ENCODE measurements at places on chromosomes 6 and 20.

- no peak for DNase-seq
These were observed 223.3 kb downstream of the TMEM242 start for GRCh38 chr6:157099912-157100593.

DNA sequence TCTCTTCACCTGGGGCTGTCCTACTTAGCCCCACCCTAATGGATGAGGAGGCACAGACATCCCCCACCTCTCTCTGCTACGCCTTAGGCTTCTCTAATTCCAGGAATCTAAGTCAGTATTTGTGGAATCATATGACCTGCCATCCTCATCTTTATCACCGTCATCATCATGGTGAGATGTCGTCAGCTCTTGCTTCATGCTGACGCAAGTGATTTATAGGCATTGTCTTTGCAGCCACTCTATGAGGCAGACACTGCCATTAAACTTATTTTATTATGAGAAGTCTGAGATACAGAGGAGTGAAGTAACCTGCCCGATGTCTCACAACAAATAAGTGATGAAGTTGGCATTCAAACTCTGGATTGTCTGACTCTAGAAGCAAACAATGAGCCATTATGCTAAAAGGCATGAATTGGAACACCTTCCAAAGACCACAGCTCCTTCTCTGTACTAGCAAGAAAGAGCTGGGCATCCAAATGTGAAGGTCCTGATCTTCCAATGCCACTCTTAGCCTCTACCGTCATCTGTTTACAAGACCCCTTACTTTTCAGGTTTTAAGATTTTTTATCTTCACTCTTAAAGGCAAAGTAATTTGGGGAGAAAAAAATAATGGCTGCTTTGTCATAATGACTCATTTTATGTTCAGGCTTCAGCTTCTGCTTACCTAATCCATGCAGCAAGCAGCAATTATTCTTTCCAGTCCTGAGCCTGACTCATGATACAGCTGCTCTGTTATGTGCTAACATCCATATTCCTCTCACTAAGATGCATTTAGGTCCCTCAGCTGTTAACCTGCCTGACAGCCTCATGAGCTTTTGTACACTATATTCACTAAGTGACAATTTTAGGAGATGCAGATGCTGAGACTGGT, 113.7 kb upstream of the BCLAF1 start:
- no peak for DNase-seq

DNA sequence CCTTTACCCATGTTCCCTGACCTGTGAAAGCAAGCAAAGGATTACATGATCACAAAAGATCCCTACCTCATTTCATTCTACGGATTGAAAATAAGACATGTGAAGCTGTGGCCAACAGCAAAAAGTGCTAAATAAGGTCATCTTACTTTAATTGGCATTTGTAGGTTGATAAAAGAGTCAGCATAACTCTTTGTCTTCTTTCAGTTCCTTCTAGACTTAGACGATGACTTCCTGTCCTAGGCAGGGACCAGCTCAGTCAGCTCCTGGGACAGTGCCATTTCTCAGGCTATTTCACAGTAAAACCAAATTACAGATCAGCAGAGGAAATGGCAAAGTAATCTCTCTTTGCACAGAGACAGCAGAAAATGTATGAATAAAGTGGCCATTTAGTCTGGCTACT, 480.7 kb downstream of the RFPL4B start:
- peak; percentile 20 for DNase-seq

DNA sequence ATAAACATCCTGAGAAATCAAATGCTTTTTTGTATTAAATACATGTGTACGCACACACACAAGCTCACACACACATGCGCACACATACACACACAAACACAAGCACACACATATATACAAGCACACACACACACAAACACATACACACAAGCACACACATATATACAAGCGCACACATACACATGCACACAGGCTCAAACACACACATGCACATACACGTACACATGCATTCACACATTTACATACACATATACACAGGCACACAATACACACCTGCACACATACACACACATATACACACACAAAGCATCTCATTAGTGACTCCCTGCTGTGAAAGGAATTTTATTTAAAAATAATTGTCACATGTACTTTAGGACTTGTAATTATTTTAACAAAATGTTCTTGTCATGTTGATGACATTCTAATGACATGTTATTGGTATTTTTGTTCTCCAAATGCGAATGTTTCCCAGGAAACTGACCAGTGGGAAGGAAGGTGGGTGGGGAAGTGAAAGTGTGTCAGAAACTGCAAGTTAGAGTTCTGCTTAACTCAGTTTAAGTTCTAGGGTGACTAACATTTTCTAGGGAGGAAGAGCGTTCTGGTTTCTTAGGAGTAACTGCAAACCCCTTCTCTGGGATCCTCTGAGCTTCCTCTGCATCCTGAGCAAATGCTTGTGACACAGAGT, 113.9 kb upstream of the ZNF217 start:
- DNase-seq: no peak

DNA sequence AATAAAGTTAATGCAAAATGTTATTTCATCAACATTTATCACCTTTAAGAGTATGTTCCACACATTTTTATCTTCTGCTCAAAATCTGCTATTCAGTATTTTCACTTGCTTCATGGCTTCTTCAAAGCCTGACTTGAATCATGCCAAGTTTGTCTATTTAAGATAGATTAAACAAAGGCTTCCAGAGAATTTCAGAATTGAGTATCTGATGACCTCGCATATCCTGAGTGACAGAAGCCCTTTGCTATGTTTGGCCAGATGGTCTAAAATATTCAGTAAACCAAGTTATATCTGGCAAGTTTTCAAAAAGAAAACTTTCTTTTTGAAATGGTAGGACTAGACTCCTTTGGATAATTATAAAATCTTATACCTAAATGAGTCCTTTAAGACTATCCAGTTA, 348.9 kb upstream of the KCNQ5 start:
- DNase-seq: no peak

GRCh38 chr20:37185686-37186085, 6.3 kb upstream of the MROH8 start:
- no peak for DNase-seq
